Tongue (tissue), 3 donors: ENCODE measurements at places on chromosomes 3 and 15. TPM values are rescaled to one million over a fixed set of nuclear protein-coding genes. Genes with fewer than 3 reads are reported as not detected.

NFKBIZ gene
- 20.4 TPM for total RNA-seq

DNA sequence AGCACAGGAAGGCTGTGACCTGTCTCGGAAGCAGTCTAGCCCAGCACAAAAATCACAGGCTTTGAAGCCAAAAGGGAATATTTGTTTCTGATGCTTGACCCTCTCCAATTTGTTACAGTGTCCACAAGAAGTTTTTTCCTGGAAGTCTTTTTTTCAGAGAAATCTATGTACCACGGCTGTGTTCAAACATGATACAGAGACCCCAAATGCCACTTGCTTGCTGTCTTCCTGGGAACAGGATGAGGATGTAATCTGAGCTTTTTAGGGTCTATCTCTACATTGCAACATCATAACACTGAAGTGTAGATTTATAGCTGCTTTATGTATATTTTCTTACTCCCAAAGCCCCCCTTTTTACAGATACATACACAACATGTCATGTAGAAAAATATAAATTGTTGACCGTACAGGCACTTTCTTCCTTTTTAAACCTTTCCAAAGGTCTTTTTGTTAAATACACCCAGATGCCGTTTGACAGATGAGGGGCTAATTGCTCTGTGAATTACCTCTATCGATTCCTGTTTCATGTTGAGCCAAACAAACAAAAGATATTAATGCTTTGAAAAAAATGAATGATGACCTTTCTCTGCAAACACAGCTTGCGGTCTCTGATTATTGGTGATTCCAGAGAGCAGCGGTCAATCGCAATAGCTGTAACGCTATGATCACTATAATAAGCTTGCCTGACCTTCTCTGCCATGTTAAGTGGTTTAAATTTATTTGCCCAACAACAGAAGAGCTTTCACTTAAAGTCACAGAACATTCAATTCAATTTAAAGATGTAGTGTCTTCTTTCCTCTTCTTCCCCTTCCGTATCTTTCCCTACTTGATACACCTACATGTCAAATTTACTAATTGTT lies 875.9 kb upstream of the NR2F2 start:
- no peak for DNase-seq

GRCh38 chr15:56082263-56082761 lies 88.9 kb upstream of the NEDD4 start:
- DNase-seq: no peak

GRCh38 chr15:89551550-89551949 lies 23.7 kb upstream of the TICRR start:
- DNase-seq: no peak

DTX3L gene
- total RNA-seq: 14.5 TPM

GRCh38 chr15:56820333-56820732 lies 87.0 kb upstream of the ZNF280D start:
- no peak for DNase-seq

PIF1 gene
- 3.7 TPM for total RNA-seq

- peak; percentile 30 for DNase-seq
These were observed 349.4 kb downstream of the LRTM1 start for GRCh38 chr3:54578417-54578816.

TMEM40 gene
- total RNA-seq: 7.6 TPM

DNA sequence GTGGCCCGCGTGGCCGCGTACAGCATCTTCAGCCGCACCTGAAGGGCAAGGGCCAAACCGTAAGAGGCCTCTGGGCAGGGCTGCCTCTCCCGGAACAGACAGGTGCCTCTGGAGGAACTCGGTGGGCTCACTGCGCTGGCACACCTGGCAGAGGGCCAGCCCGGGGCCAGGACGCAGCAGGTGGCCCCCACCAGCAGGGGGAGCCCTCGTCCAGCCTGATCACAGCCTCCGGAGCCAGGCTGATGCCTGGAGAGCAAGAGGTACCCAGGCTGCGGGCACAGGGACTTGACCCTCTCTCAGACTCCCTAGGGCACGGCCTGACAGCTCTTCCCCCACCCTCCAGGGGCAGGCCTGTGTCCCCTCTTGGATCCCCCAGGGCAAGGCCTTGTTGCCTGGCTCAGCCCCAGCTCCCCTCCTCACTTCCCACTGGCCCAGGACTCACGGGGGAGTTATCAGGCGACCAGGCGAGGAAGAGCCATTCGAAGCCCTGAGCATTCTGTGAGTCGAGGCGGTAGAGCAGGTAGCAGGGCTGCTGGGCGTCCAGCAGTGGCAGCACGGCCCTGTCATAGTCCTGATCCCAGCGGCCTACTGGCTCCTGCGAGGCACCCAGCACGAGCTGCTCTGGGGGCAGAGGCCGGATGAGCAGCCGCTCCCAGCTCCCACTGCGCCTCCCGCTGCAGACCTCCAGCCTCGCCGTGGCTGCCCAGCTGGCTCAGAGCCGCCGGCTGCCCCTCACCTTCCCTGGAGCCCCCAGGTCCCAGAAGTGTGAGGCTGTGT lies 6.2 kb upstream of the TLR9 start:
- peak; percentile 58 for DNase-seq

IL5RA gene
- 0.31 TPM for total RNA-seq

- peak; percentile 53 for DNase-seq
These were observed 821 bp upstream of the MAGI1 start for GRCh38 chr3:66039590-66039887.

SPATA12 gene
- total RNA-seq: not detected

- no peak for DNase-seq
These were observed 425.5 kb downstream of the GABRG3 start for GRCh38 chr15:27396521-27396920.

DNA sequence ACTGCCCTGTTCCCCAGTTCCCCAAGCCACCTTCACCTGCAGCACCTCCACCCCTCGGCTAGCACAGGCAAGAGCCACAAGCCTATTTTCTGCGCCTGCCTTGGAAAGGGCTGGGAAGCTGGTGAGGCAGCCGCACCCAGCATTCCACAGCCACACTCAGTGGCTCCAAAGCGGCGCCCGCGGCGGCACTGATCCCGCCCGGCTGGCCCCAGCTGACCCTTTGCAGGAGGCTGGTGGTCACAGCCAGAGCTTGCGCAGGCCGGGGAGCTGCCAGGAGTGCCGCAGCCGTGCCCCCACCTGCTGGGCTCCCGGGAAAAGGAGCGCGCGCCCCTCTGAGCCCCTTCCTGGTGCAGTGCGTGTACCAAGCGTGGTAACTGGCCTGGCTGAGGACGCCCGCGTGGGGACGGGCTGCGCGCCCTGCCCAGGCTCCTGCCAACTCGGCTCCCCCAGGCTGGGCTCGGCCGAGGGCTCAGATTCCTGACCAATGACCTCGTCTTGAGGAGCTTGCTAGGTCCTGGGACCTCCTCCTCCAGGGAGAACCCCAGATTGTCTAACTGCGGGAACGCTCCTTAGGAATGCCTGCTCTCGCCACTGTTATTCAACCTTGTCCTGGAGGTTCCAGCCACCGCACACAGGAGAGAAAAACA lies 13.3 kb downstream of the GRAMD2A start:
- DNase-seq: peak; percentile 45

- DNase-seq: no peak
These were observed 205.9 kb downstream of the P3H2 start for GRCh38 chr3:189914799-189915198.
